ENCODE measurements at places on chromosomes 4 and X.

GRCh38 chr4:7781993-7782392, 157.7 kb downstream of the AFAP1 start:
- DNase-seq: no peak

DNA sequence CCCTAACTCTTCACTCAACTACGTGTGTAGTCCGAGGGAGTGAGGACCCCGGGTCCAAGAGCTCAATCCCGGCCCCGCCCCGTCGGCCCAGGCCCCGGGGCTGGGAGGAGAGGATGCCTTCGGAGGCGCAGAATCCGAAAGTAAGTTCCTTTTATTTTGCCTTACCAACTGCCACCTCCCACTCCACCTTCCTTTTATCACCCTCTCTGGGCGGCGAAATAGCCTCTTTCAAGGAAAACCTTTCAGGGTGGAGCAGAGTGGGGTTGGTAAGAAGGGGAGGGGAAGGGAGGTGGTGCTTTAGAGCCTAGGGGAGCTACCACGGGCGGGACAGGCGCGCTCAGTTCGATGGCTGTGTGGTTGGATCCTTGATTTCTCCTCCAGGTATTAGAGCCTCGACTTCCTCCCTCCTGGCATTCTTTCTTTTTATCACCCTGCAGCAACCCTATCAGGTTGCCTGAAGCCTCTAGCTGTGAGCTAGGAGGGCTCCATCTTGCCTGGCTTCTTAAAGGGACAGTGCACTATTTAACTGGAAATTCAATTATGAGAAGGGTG, 191.2 kb downstream of the RRAGB start:
- no peak for DNase-seq

GRCh38 chr4:92112805-92113204, 191.0 kb upstream of the GRID2 start:
- no peak for DNase-seq

DNA sequence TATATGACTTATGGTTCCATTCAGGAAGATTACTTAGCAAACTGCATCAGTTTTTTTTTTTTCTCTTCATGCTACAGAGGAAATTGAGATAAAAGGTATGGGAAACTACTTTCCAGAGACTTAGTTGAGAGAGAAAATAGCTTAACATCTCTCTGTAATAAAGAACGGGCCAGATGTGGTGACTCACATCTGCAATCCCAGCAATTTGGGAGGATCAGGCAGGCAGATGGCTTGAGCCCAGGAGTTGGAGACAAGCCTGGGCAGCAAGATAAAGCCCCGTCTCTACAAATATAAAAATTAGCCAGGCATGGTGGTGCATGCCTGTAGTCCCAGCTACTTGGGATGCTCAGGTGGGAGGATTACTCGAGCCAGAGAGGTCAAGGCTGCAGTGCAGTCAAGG, 271.2 kb upstream of the TENM3 start:
- no peak for DNase-seq

- no peak for DNase-seq
These were observed 192.8 kb downstream of the MAD2L1 start for GRCh38 chr4:119873794-119874325.
